ENCODE measurements at places on chromosomes 1 and 21. TPM values are rescaled to one million over a fixed set of nuclear protein-coding genes. Genes with fewer than 3 reads are reported as not detected.
A peak's percentile ranks its signal among the peaks of the same experiment; 100 is the strongest.

DNA sequence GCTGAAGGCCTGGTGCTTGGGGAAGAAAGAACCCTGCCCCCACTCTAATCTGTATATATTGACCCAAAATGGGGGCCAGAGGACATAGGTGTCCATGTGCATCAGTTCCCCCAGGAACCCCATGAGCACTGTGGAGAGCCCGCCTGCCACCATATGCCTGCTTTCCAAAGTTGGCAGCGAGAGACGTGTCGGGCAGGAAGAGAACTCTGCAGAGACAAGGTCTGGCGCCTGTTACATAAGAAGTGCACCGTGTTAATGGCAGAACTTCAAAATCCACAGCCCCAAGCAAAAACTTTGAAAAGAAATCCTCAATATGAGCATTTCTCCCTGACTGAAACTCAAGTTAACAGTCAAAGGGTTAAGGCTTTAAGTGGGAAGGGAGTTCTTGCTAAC, 8.0 kb downstream of the CTNNBIP1 start:
- no peak for DNase-seq

DNA sequence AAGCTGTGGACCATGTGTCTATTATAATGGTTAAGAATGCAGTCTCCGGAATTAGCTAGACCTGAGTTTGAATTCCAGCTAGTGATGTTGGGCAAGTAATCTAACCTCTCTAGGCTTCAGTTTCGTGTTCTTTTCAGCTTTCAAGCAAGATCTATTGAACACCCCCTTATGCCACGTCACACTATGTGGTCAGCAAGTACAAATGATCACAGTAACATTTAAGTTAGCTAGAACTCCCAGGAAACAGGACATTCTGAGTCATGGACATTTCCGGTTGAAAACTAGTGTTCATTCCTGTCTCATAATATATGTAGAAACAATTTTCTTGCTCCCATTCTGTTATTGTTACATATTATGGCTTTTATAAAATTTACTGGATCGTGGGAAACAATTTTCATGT, 34.0 kb upstream of the NHLH2 start:
- no peak for DNase-seq

DNA sequence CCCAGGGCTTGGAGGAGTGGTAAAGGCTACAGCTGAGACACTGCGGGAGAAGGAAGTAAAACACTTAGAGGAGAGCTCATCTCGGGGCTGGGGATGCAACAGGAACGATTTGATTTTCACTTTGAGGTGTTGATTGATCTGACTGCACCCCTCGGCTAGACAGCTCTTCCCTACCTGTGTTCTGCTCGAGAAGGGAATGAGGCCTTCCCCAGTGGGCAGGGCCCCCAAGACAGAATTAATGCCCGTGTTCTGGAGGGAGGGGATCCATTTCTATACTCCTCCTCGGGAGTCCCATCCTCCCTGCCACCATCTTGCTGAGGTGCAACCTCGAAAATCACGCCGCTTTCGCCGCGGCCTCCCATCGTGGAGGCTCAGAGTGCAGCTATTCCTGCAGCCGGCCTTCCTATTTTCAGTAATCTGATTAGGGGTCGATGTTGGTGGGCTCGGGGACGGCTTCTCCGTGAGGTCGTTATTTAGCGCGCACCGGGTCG, 2.4 kb downstream of the ATP2B4 start:
- no peak for DNase-seq

DNA sequence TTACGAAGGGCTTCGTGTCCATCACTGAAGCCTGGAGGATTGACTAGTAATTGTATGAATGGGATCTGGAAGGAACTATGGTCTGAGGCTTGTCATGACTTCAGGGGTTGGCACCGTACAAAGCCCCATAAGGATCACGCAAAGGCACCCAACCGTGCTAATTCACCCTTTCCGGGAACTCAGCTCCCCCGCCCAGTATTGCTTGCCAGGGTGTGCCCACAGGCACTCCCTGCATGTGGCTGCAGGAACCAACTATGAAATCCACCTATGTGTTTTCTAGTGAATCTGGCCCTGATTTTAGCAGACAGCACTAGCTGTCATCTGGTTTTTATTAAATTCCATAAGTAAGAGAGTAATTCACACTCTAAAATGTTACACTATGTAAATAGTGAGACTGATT, 139.2 kb downstream of the TM2D1 start:
- no peak for DNase-seq

- no peak for DNase-seq
Observed at GRCh38 chr1:205939690-205940330, 3.4 kb downstream of the SLC26A9 start.

- no peak for DNase-seq
Observed at GRCh38 chr1:212459656-212460055, 26.9 kb downstream of the NENF start.

- peak; percentile 63 for DNase-seq
Observed at GRCh38 chr1:111406321-111406768, 21.2 kb downstream of the OVGP1 start.

DNA sequence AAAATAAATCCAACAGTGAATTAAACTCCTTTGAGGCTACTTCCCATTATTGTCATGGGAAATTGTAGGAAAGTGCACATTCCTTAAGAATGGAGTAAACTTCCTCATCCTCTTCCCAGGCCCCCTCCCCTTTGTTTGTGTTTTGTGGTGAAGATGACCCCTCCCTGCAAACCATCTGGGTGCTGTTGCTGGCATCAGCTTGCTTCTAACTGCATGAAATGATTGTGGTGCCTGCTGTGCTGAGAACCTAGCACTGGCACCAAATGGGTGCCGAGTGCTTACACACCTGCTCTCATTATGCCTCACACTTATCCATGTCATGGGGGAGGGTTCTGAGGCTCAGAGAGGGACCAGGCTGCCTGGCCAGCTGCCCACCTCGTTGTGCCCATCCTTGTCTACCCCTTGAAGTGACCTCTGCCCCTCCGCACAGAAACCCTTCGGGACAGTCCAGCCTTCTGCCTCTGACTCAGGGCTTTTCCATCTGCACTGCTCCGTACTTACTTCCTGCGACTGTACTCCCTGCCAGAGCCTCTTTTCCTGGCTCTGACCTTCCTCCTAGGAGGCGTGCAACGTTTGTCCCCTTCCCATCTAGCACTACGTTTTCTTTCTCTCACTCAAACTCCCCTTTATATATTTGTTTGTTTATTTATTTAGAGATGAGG, 30.6 kb downstream of the CAPN2 start:
- no peak for DNase-seq

DNA sequence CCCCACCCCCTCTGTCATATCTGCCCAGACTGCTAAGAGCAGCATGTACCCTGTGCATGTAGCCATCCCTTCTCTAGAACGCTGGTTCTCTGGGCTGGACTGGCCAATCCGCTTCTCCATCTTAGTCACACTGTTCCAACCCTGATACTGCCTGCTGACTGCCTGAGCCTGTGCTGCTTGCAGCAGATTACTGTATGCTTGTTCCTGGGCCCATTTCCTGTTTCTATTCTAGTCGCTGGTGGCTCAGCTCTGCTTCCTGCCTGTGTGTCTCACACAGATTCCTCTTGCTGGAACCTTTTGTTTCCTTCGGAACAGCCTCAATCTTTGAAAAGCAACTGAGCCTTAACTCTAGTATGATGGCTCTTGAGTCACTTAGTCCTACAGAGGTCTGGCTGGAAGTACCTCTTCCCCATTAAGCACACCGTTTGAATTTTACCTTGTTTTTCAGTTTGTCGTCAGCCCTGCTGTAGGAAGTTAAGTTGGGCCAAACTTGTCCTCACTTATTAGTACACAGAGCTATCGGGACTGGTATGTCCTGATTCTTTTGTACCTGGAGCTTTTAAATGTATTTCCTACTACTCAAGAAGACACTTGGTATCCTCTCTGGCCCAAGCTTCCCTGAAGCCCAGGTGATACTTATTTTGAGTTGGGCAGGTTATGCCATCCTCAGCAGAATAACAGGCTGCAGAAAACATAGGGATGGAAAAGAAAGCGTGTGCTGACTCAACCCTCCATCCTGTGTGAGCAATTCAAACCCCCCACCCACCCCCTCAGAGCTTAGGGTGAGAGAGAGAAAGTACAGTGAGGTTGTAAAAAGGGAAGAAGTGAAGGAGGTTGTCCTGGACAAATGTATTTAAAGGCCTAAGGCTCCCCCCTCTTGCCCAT, 43.4 kb upstream of the PIGV start:
- DNase-seq: peak; percentile 99

DNA sequence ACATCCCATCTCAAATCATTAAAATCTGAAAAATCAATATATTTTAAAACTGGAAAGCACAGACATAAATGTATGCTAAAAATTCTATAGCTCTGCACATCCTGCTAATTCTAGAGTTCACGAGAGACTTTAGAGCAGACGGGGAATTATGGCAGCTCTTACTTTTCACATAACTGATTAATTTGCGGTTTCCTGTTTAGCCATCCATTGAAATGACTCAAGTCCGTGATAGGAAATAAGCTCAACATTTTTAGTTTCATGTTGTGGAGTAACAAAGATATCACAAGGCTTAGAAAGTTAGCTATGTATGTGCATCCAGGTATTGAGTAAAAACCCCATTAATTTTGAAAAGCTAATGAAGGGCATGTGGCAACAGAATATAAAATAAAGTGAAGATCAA, 123.2 kb downstream of the SMYD2 start:
- peak; percentile 12 for DNase-seq

TFAP2E gene
- total RNA-seq: 0.93 TPM

IVL gene
- 12.1 TPM for total RNA-seq

DIO1 gene
- total RNA-seq: not detected

GORAB gene
- total RNA-seq: 9.0 TPM

RGS13 gene
- total RNA-seq: 0.23 TPM

TDRD5 gene
- total RNA-seq: not detected

Data from GM12878 (cell line).